Bronchial smooth muscle cell (primary cell): ENCODE measurements at places on chromosomes 3 and 15. TPM values are rescaled to one million over a fixed set of nuclear protein-coding genes. Genes with fewer than 3 reads are reported as not detected.

The PLA1A gene
- total RNA-seq = 2.1 and 3.5 TPM in 2 replicates

The CDAN1 gene
- total RNA-seq = 8.2 and 9.2 TPM in 2 replicates

The SORD gene
- 4.6 and 6.9 TPM in 2 replicates for total RNA-seq

The TADA3 gene
- total RNA-seq = 39.2 and 62.9 TPM in 2 replicates

The NECTIN3 gene
- total RNA-seq = 30.7 and 40.4 TPM in 2 replicates

The LSAMP gene
- total RNA-seq = 10.7 and 15.8 TPM in 2 replicates

The ANKRD63 gene
- not detected in 2 replicates for total RNA-seq

The CHSY1 gene
- 16.2 and 18.5 TPM in 2 replicates for total RNA-seq

The CRYGS gene
- 0.79 and 0.94 TPM in 2 replicates for total RNA-seq

The CYP1A1 gene
- 0.09 and 0.32 TPM in 2 replicates for total RNA-seq
